Stimulated activated CD4-positive, alpha-beta T cell treated with anti-CD3 and anti-CD28 coated beads, Interleukin-2, amount 100 ng/mL, for 48 hours (primary cell): ENCODE measurements at places on chromosomes 13 and 19.

- no peak for DNase-seq
Measured at GRCh38 chr19:4580961-4581665, 21.6 kb upstream of the SEMA6B start.

GRCh38 chr19:49687566-49688316 is 1.7 kb upstream of the ADM5 start:
- no peak for DNase-seq

GRCh38 chr13:112629161-112629560 is 41.2 kb upstream of the TUBGCP3 start:
- no peak for DNase-seq

DNA sequence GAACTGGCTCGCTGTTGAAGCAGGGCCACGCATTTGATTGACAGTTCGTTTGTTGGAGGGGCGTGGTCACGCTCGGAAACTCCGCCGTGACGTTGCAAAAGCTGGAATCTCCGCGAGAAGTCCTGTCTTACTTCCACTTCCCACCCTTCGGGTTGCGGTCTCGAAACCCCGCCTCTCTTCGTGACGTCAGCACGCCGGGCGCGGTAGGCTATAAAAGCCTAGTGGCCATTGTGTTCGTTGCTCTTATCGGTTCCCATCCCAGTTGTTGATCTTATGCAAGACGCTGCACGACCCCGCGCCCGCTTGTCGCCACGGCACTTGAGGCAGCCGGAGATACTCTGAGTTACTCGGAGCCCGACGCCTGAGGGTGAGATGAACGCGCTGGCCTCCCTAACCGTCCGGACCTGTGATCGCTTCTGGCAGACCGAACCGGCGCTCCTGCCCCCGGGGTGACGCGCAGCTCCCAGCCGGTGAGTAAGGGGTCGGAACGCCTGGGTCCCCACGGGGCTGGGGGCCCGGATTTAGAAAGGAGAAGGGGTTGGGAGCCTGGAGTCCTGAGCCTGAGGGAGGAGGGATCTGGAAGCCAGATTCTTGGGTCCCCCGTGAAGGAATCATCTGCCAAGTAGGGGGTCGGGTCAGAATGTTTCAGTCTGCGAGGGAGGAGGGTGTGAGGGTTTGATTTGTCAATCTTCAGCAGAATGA is at the start of gene PPP1R15A:
Gene PPP1R15A (plus strand): TSS at position 240 of the 702 bp plus-strand sequence. CDS start 813 bp downstream, outside the sequence.
- DNase-seq, result peak; percentile 99

GRCh38 chr19:14070268-14071050 is 2.1 kb upstream of the MISP3 start:
- DNase-seq, result no peak

DNA sequence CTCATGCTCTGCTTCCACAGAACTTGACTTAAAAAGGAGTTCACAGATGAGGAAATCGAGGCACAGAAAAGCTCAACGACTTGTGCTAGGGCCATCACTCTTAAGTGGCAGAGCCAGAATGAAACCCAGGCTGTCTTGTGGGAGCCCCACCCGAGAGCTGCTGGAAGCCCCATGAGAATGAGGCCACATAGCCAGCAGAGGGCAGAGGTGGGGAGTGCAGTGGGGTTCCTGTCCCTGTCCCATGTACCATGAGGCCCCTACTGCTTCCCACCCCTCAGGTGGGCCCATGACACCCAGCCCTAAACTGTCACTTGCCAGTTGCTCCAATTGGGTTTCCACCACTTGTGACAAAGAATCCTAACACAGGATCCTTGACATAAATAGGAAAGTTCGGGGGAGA is 175.9 kb downstream of the IRS2 start:
- DNase-seq, result no peak
